CD14-positive monocyte (primary cell): ENCODE measurements at places on chromosomes 3 and 15. TPM values are rescaled to one million over a fixed set of nuclear protein-coding genes. Genes with fewer than 3 reads are reported as not detected.

DNA sequence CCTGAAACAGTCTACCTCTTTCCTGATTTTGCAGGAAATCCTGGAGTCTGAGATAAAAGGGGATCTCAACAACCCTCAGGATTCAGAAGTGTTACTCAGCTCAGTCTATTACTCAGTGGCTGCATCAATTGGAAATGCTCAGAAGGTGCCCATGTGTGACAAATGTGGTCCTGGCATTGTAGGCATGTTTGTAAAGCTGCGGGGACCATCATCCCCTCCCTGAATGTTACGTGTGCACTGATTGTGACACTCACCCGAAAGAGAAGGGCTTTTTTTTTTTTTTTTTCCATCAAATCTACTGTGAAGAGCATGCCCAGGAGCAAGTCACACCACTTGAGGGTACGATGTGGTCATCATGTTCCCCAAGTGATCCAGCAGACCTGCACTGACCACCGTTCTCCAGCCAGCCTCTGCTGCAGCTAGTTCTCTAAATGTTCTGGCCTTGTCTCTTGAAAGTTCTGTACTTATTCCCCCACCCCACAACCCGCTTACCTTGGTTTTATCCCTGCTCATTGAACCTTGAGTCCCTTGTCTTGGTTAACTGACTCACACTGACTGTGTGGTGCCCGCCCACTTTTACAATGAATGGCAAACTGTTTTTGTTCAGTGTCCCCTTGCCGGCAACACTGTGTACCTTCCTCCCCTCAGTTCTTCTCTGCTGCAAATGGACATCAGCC, 19.8 kb downstream of the ST3GAL6 start:
- H3K27ac ChIP-seq = peak overlapping the region; percentile 77
- H3K36me3 ChIP-seq = peaks cover 75% of the 10 kb centered on the region
- H3K4me3 ChIP-seq = no peak overlapping the region
- H3K4me1 ChIP-seq = peaks cover 54% of the 10 kb centered on the region
- no peaks in the 10 kb centered on the region for H3K27me3 ChIP-seq
- no peak for DNase-seq

Gene RAD51
- polyA plus RNA-seq = not detected

Gene ZNF501
- polyA plus RNA-seq = 0.08 TPM

DNA sequence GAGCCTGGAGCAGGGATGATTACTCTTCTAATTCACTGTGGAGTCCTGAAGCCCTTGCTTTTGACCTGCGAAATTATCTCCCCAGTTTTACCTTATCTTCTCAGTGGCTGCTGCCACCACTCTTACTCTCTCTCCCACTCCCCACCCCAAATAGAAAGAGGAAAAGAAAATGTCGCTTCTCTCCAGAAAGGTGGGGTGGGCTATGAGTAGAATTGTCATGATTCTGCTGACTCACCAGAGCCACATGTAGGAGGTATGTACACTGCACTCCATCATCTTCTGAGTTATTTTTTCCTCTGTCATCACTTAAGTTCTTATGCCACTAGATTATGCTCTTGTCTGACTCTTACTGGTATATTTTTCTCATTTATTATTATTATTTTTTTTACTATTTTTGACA, 43.9 kb upstream of the TMEM158 start:
- H3K36me3 ChIP-seq = no peaks in the 10 kb centered on the region
- no peak for DNase-seq
- no peak overlapping the region for H3K4me3 ChIP-seq
- H3K27ac ChIP-seq = no peak overlapping the region
- no peaks in the 10 kb centered on the region for H3K27me3 ChIP-seq
- H3K4me1 ChIP-seq = peaks cover 10% of the 10 kb centered on the region

Gene GNAT1
- not detected for polyA plus RNA-seq

Gene SLC22A14
- polyA plus RNA-seq = not detected

DNA sequence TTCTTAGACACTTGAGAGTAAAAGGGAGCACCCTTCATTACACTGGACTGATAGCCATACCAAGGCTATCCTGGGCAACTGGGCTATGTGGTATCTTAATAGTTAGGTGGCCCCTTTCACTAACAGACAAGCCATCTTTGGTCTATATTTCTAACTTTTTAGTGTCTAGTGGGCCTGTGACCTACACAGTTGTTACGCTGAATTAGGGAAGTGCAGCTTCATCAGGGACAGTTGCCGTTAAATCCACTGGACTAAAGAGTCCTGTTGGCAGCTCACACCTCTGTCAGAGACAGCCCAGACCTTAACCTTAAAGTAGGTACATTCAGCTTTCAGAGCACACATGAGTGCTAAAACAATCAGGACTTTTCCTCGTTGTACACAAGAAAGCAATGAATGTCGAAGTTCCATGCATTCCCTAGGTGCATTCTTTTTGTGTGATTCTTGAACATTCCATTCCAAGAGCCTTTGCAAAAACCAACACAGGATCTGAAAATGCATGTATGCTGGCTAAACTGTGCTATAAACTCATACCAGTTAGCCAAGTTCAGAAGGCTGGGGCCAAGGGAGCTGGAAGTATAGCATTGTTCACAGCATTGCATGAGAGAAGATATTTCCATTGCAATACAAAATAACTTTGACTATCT, 230.2 kb upstream of the EIF1B start:
- no peak overlapping the region for H3K4me3 ChIP-seq
- H3K27ac ChIP-seq = no peak overlapping the region
- no peaks in the 10 kb centered on the region for H3K36me3 ChIP-seq
- no peaks in the 10 kb centered on the region for H3K27me3 ChIP-seq
- no peaks in the 10 kb centered on the region for H3K4me1 ChIP-seq

- no peaks in the 10 kb centered on the region for H3K4me1 ChIP-seq
- no peak for DNase-seq
- H3K4me3 ChIP-seq = no peak overlapping the region
- H3K36me3 ChIP-seq = no peaks in the 10 kb centered on the region
- no peak overlapping the region for H3K27ac ChIP-seq
These were observed 15.3 kb upstream of the UNC13C start for GRCh38 chr15:53962646-53963561.
